ENCODE measurements at places on chromosomes 6 and 20. TPM values are rescaled to one million over a fixed set of nuclear protein-coding genes. Genes with fewer than 3 reads are reported as not detected.

DNA sequence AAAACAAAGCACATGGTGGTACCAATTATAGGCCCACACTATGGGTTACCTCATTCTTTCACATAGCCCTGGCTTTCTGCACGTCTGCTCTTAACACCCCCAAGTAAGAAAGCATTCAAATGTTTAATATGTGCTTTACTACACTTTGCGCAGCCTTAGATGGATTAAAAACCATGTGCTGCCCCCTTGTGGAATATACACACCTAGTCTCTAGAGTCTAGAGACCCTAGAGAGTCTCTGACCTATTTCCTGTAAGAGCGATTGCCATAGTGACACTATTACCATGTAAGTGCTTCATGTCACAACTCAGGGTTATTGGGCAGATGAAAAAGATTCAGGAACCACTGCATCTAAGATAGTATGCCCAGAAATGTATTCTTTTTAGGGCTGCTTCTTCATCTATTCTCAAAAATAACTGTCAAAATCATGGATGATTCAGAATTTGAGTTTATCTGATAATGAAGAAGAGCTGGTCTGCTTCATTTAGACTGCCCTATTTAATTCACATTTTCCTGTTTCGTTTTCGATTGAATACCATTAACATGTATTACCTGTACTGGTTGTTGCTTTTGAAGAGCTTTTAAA lies 186.3 kb downstream of the ADGB start:
- no peak overlapping the region for H3K27ac ChIP-seq
- H3K4me1 ChIP-seq, result no peaks in the 10 kb centered on the region
- no peaks in the 10 kb centered on the region for H3K36me3 ChIP-seq

The SFTA2 gene
- total RNA-seq, result not detected

GRCh38 chr6:164013480-164014208 lies 599.1 kb downstream of the QKI start:
- H3K4me1 ChIP-seq, result no peaks in the 10 kb centered on the region
- H3K4me3 ChIP-seq, result no peak overlapping the region
- H3K36me3 ChIP-seq, result no peaks in the 10 kb centered on the region
- H3K27ac ChIP-seq, result no peak overlapping the region

The SPDEF gene
- total RNA-seq, result not detected

GRCh38 chr20:5797843-5798462 lies 47.8 kb downstream of the SHLD1 start:
- no peaks in the 10 kb centered on the region for H3K36me3 ChIP-seq
- H3K27ac ChIP-seq, result no peak overlapping the region
- H3K4me1 ChIP-seq, result no peaks in the 10 kb centered on the region

- H3K27me3 ChIP-seq, result no peaks in the 10 kb centered on the region
- H3K4me1 ChIP-seq, result no peaks in the 10 kb centered on the region
- no peak for DNase-seq
- H3K36me3 ChIP-seq, result no peaks in the 10 kb centered on the region
- no peak overlapping the region for H3K4me3 ChIP-seq
Measured at GRCh38 chr6:118745156-118745555, 93.8 kb upstream of the CEP85L start.

DNA sequence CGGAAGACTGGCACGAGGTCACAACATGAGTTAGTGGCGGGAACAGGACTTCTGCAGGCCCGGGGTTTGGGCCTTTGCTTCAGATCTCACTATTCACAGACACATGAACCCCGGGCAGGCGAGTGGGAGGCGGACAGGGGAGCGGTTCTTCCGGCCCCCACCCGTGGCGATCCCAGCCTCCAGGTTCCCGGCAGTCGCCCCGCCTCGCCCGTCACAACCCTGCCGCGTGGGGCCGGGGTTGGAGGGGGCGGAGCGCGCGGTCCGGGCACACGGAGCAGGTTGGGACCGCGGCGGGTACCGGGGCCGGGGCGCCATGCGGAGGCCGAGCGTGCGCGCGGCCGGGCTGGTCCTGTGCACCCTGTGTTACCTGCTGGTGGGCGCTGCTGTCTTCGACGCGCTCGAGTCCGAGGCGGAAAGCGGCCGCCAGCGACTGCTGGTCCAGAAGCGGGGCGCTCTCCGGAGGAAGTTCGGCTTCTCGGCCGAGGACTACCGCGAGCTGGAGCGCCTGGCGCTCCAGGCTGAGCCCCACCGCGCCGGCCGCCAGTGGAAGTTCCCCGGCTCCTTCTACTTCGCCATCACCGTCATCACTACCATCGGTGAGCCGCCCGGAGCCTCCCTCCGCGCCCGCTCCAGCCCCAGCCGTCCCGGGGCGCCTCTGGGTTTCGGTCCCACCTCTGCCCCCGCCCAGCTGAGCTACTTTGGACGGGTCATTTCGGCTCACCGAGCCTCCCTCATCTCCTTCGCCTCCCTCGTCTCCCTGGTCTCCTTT lies at the start of gene KCNK15:
Gene KCNK15 (plus strand): TSS at position 268 of the 769 bp plus-strand sequence. CDS start 46 bp downstream, at position 314.
- H3K27ac ChIP-seq, result no peak within 1 kb of the TSS
- H3K4me1 ChIP-seq, result peaks cover 19% of the 10 kb centered on the region
- no peaks in the 10 kb centered on the region for H3K27me3 ChIP-seq
- no peak for DNase-seq

GRCh38 chr6:125197795-125198269 lies 44.3 kb downstream of the TPD52L1 start:
- H3K36me3 ChIP-seq, result no peaks in the 10 kb centered on the region
- H3K27ac ChIP-seq, result no peak overlapping the region
- no peaks in the 10 kb centered on the region for H3K27me3 ChIP-seq
- peak; percentile 43 for DNase-seq

- no peak overlapping the region for H3K4me3 ChIP-seq
- no peaks in the 10 kb centered on the region for H3K27me3 ChIP-seq
Measured at GRCh38 chr6:157710604-157711003, 112.4 kb upstream of the SNX9 start.

- no peaks in the 10 kb centered on the region for H3K36me3 ChIP-seq
- H3K27ac ChIP-seq, result no peak overlapping the region
- no peaks in the 10 kb centered on the region for H3K27me3 ChIP-seq
- no peak for DNase-seq
- no peak overlapping the region for H3K4me3 ChIP-seq
Measured at GRCh38 chr6:35363293-35363750, 21.0 kb downstream of the PPARD start.

DNA sequence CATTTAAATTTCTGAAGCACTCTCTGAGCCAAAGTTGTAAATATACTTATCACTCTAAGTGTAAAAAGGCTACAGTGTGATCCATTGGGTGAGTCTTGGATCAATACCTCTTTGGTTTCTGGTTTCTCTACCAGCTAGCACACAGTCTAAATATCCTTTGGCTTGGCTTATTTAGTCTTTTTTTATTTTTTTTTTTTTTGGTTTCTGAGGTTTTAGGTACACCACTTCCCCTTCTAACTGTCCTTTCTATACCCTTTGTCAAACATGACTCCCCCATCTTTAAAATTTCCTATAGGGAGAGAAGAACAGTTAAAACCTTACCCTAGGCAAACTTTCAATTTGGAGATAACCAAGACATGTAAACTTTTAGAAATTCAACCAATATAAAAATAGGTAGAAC lies 379.0 kb downstream of the PHF3 start:
- no peak for DNase-seq
- no peaks in the 10 kb centered on the region for H3K36me3 ChIP-seq
- H3K27ac ChIP-seq, result no peak overlapping the region
- no peaks in the 10 kb centered on the region for H3K4me1 ChIP-seq

- no peak overlapping the region for H3K27ac ChIP-seq
- H3K27me3 ChIP-seq, result no peaks in the 10 kb centered on the region
- no peak overlapping the region for H3K4me3 ChIP-seq
- H3K36me3 ChIP-seq, result no peaks in the 10 kb centered on the region
Measured at GRCh38 chr20:8361006-8361652, 229.1 kb downstream of the PLCB1 start.

Data from right lobe of liver (tissue), 6 donors.